ENCODE measurements at places on chromosomes 16 and 17. TPM values are rescaled to one million over a fixed set of nuclear protein-coding genes. Genes with fewer than 3 reads are reported as not detected.

Gene SMURF2
- total RNA-seq: 51.9 TPM

Gene PRDM7
- not detected for total RNA-seq

- DNase-seq: no peak
Measured at GRCh38 chr16:81421536-81421935, 23.1 kb upstream of the CMIP start.

DNA sequence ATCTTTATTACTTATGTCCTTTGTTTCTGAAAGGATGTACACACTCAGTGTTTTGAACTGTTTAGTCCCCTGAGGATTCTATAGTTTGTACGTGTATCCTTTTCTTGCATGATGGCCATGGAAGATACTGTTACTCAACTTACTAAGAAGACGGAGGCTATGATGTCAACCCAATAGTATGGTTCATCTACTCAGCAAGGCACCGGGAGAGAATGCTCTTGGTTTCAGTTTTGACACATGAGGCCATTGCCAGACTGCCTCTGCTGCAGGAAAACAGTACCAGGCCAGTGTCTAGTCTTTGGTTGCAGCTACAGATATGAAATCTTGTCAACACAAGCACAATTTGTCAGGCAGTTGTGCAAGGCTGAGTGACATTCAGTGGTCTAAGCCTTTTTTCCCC lies 134.5 kb downstream of the MRTFB start:
- DNase-seq: no peak

GRCh38 chr17:562174-562573 lies 152.5 kb downstream of the VPS53 start:
- DNase-seq: no peak

DNA sequence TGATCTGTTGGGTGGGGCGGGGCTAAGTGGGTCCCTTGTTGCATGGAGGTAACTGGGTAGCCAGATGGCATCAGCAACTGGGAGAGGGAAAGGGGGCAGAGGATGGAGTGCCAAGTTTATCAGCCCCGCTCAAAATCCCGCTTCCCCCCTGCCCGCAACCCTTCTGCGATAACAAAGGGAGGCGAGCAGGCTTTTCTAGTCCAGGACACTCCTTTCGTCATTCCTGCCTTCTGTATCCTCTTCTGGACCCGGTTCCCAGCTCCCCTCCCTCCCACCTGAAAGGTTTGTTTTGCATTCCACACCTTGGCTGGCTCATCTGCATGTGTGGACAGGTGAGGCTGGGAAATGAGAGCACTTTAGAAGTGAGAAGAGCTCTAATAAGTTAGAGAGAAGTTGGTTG lies 53.3 kb downstream of the HLF start:
- DNase-seq: no peak

DNA sequence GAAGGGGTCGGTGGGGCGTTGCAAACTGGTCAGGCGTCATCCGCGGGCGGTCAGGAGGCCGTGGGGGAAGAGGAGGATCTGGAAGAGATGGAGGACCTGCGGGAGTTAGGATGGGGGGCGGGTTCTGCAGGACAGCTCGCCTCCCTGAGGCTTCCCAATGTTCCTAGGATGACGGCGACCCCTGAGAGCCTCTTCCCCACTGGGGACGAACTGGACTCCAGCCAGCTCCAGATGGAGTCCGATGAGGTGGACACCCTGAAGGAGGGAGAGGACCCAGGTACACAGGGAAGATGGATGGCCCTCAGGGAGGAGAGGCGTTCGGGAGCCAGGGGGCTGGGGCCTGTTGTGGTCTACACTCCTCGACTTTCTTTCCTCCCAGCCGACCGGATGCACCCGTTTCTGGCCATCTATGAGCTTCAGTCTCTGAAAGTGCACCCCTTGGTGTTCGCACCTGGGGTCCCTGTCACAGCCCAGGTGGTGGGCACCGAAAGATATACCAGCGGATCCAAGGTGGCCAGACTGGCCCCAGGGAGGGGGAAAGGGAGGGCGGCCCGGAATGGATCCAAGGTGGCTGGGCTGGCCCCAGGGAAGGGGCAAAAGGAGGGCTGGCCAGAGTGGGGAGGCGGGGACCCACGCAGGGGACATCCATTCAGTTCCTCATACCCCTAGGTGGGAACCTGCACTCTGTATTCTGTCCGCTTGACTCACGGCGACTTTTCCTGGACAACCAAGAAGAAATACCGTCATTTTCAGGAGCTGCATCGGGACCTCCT lies 839 bp downstream of the PLD2 start:
- DNase-seq: no peak

All from H4 (cell line).